Naive thymus-derived CD8-positive, alpha-beta T cell (primary cell): ENCODE measurements at places on chromosomes 5 and 9.

- no peak for DNase-seq
Measured at GRCh38 chr5:65883461-65883860, 42.9 kb upstream of the ERBIN start.

GRCh38 chr5:61702784-61703183 lies 370.7 kb downstream of the ZSWIM6 start:
- DNase-seq, result no peak

- DNase-seq, result no peak
Measured at GRCh38 chr5:92421196-92421595, 1038.1 kb upstream of the ARRDC3 start.

- DNase-seq, result no peak
Measured at GRCh38 chr5:73288803-73289720, 116.1 kb downstream of the TMEM174 start.

DNA sequence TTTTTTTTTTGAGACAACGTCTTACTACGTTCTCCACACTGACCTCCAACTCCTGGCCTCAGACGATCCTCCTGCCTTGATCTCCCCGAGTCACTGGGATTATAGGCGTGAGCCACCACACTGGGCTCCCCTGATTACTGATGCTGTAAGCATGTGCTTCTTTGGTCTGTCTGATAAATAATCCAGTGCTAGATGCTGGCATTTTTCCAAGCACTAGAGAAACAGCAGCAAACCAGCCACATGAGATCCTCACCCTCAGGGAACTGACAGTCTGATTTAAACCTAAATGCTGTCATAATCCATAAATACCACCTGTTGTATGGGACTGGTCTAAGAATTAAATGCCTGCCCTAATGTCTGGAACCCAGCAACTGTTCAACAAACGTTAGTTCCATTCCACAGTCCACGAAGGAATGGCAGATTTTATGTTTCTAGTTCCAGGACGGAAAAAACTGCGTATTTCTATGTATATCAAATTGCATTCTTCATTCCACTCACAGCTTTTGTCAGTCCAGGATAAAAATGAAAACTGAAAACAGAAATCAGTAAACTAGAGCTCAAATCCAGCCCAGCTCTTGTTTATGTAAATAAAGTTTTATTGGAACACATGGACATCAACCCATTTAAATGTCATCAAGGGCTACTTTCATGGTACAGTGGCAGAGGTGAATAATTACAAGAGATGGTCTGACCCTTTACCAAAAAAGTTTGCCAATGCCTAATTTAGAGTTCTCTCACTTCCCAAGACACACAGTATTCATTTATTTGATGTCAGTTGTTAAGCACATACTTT lies 20.1 kb downstream of the SLC35D2 start:
- no peak for DNase-seq

DNA sequence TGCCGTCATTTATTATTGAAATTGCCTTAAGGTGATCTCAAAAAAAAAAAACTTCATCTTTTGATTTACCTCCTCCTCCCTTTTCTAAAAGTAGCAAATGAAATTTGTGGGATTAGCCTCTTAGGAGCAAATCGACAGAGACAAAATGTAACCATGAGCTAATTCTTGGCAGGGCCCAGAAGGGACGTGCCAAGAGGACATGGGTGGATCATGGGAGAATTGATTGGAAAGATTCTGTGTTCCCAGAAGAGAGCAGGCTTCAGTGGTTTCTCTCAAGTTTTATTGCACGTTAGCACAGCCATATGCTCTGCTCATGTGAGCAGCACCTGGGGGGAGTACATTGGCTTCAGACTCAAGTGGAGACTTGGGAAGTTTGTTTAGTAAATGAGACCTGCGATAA lies 394.6 kb downstream of the ELAVL2 start:
- no peak for DNase-seq

GRCh38 chr9:129276486-129277230 lies 98.6 kb upstream of the IER5L start:
- DNase-seq, result no peak

GRCh38 chr9:78131969-78132700 lies 100.5 kb upstream of the GNAQ start:
- DNase-seq, result no peak

DNA sequence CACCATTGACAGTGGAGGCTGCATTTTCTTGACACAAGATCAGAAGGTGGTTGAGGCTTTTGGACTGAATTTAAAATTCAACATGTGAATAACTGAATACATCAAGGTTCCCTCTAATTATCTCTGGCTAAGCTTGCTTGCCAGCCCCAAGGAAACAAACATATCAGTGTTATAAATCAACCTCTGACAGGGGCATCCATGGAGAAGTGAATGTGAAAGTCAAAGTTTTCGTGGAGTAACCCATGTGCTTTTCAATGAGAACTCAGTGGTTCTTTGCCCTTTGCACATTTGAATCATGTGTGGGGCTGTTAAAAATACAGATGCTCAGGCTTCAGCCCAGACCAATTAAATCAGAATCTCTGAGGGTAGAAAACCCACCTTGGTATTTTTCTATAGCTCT lies 128.9 kb downstream of the LRRC70 start:
- DNase-seq, result no peak

DNA sequence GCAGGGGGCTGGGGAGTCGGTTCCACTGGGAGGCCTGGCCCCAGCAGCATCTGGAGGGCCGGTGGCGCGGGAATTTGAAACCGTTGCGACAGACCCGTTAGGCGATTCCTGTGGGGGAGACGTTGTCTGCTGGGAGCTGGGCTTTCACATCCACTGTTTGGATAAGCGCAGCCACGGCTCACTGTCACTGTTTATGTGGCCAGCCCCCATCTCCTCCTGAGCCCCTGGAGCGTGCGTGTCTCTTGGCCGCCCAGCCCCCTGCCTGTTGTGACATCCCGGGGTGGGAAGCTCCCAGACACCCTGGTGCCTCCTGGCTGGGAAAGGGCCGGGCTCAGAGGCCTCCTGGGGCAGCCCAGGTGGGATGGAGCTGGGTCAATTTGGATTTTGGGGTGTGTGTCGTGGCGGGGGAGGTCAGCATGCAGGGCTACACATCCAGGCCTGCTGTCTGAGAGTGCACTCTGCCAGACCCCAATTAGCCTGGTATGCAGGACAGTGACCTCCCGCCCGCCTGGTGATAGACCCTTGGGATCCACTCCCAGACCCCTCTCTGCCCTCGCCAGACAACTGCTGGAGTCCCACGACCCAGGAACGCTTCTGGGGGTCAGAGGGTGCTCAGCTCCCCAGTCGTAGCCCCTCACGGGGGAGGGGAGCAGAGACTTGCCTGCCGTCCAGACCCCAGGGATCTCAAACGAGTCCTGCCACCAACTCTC lies 62.0 kb upstream of the RNU6ATAC start:
- no peak for DNase-seq

DNA sequence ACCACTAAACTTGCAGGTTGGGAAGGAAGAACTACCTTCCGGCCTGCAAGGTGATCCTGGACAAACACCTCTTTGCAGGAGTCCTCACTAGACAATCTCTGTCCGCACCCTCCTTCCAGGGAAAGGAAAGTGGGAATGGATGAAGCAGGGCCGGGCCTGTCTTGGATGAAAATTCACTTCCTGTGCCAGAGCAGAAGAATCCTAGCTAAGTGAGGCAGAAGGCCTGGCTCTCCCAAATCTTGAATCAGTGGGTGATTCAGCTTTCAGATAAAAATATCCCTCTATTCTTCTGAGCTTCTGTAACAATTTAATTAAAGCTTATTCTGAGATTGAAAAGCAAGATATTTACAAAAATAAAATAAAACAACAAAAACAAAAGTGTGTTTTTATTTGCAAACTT lies 281.9 kb upstream of the TLE4 start:
- no peak for DNase-seq
